Pancreas (tissue), 10 donors: ENCODE measurements at places on chromosomes 2 and 18.

DNA sequence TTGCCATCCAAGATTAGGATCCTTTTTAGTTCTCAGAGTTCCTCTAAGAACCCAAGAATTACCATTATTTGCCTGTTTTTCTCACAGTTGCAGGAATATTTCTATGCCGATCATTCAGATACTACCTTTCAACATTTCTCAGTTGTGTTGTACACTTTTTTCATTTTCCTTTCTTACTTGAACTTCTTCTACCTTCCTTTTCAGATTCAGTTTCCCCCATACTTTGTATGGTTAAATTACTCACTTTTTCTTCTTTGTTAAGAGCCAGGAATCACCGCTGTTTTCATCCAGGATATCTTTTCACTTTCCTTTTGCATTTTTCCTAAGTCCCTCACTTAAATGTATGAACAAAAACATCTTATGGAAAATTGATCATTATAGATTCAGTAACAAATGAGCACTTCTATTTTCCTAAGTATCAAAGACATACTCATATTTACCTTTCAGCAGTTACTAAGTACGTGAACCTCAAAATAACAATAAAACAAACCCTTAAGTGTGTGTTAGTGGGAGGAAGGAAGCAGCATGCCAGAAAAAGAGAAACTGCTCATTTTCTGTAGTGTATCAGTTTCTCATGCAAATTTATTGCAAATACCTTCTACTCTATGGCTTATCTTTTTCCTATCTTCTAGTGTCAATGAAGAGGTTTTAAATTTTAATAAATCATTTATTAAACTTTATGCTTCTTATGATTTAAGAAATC, 64.3 kb upstream of the STAT1 start:
- H3K27me3 ChIP-seq: no peaks in the 10 kb centered on the region
- no peak for DNase-seq
- H3K4me1 ChIP-seq: no peaks in the 10 kb centered on the region
- no peak overlapping the region for H3K27ac ChIP-seq
- H3K4me3 ChIP-seq: no peak overlapping the region

GRCh38 chr2:54422072-54422581, 34.0 kb upstream of the SPTBN1 start:
- no peaks in the 10 kb centered on the region for H3K36me3 ChIP-seq
- DNase-seq: no peak
- no peak overlapping the region for H3K4me3 ChIP-seq
- H3K27ac ChIP-seq: no peak overlapping the region
- no peaks in the 10 kb centered on the region for H3K4me1 ChIP-seq

DNA sequence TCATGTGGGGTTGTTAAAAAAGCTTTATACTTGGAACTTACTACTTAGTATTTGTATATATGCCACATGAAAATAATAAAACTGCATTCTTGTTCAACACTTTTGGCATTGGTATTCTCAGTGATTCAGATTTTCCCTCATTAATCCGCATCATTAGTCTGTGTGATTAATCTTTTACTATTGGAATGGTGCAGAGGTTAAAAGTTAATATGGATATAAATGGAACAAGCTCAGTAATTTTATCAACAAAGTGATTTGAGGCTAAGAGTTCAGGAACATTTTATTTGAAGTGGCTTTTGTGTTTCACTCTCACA, 45.4 kb upstream of the REG3G start:
- DNase-seq: no peak
- H3K27ac ChIP-seq: no peak overlapping the region
- H3K4me3 ChIP-seq: no peak overlapping the region
- H3K27me3 ChIP-seq: no peaks in the 10 kb centered on the region
- no peaks in the 10 kb centered on the region for H3K36me3 ChIP-seq
- no peaks in the 10 kb centered on the region for H3K4me1 ChIP-seq

DNA sequence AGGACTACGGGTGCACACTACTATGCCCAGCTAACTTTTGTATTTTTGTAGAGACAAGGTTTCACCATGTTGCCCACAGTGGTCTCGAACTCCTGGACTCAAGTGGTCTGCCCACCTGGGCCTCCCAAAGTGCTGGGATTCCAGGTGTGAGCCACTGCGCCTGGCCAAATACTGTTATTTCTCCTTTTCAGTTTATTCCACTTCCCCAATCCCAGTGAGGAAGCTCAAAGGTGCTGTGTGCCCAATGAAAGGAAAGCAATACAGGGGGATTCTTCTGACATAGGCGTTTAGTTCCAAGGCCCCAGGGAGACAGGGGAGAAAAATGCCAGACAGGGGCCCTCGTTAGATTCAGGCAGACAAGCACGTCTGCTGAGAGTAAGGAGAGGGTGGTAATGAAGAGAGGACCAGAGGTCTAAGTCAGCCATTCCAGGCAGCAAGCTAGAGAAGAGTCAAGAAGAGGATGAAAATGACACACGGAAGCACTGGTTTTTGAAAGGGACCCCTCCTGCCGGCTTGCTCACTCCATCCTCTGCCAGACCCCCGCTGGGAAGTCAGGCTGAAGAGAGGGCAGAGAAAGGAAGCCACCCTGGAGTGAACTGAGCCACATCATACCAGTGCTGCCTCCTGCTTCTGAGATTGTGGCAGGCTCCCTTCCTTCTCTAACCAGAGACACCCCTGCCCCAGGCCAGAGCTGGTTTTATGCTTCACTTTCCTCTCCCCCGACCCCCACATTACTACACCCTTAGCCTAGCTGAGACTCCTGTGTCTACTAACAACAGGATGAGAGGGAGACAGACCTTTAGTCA, 6.7 kb downstream of the INO80C start:
- no peak overlapping the region for H3K4me3 ChIP-seq
- H3K27ac ChIP-seq: no peak overlapping the region
- no peaks in the 10 kb centered on the region for H3K27me3 ChIP-seq
- DNase-seq: no peak

DNA sequence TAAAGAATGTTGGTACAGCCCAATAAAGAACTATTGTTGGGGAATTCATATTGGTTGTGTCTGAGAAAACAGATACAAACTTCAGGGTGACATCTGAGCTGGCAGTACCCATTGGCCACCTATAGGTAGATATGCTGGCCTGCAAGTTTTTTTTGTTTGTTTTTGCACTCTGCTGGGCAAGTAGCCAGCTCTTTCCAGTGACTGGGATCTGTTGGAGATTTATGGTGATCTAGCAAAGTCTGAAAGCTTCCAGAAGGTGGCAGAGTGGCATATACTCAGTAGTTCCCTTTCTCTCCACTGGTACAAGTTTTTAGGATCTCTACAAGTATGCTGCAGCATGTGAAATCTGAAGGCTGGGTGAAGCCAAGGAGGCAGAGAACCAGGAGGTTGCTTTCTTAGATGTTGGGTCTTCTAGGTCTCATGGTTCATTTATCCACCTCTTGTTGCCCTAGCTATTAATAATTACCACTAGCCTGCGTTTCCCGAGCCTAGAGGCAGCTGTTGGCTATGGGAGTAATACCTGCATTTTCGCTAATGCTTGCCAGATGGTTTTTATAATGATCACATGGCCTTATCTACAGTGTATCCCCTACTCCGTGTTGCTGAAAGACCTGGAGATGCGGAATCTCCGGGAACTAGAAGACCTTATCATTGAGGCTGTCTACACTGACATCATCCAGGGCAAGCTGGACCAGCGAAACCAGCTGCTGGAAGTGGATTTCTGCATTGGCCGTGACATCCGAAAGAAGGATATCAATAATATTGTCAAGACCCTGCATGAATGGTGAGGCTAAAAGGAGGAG, 9.5 kb downstream of the COPS7B start:
- no peak overlapping the region for H3K4me3 ChIP-seq
- H3K27ac ChIP-seq: no peak overlapping the region
- H3K36me3 ChIP-seq: peaks cover 30% of the 10 kb centered on the region

GRCh38 chr2:98806236-98806697, 75.3 kb upstream of the MGAT4A start:
- no peak overlapping the region for H3K4me3 ChIP-seq
- H3K36me3 ChIP-seq: no peaks in the 10 kb centered on the region
- no peaks in the 10 kb centered on the region for H3K27me3 ChIP-seq

DNA sequence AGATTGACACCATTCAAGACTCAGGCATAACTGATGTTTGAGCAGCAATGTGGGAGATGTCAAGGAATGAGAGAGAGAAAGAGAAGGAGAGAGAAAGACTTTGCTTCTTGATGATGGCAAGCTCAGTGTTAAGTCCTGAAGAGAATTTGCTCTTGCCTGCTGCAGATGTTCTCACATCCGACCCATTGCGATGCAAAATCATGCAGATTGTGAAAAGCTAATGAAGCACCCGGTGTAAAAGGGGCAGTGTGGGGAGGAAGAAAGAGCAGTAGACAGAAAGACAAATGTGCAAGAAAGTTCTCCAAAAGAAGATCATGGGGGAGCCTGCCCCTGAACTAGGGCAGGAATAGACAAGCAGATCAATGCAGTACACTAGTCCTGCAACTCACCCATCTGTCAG, 57.7 kb downstream of the EMX1 start:
- H3K4me3 ChIP-seq: no peak overlapping the region
- H3K27me3 ChIP-seq: no peaks in the 10 kb centered on the region
- H3K36me3 ChIP-seq: no peaks in the 10 kb centered on the region
- DNase-seq: no peak

DNA sequence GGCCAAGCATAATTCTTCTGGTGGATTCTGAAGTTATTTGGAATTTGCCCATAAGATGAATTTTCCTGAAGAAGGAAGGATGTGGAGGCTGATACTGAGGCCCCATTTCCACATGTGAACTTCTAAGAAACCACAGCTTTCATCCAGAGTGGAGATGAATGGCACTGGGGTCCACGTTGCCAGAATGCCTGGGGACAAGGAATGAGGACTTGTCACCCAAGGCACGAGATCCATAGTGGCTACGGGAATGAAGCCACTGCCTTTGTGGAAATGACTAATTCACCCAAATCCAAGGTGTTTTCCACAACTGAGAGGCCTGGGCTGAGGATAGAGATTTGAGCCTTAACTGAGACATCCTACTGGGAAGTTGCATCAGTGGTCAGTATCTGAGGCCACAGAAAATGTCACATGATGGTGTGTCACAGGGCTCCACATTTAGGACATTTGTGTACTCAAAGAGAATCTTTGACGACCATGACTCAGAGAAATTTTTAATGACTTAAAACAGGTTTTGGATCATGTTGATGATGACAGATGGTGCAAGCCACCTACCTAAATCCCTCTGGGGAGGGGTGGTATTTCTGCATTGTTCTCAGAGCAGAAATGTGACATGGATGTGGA, 286.1 kb downstream of the SOX11 start:
- H3K4me3 ChIP-seq: no peak overlapping the region
- no peaks in the 10 kb centered on the region for H3K36me3 ChIP-seq
- no peak for DNase-seq
- H3K27me3 ChIP-seq: no peaks in the 10 kb centered on the region

DNA sequence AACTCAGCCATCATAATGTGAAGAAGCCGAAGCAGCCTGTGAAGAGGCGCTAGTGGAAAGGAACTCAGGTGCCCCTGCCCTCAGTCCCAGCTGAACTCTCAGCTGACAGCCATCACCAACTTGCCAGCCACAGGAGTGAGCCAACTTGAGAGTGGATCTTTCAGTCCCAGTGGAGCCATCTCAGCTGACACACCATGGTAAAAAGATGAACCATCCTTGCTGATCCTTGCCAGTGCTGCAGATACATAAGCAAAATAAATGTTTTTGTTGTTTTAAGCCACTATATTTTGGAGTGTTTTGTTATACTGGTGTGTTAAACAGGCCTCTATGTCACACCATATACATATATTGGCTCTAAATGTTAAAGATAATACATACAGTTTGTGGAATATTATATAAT, 195.8 kb upstream of the SPRED2 start:
- H3K27ac ChIP-seq: no peak overlapping the region
- no peaks in the 10 kb centered on the region for H3K36me3 ChIP-seq
- H3K4me3 ChIP-seq: no peak overlapping the region
- no peaks in the 10 kb centered on the region for H3K27me3 ChIP-seq

DNA sequence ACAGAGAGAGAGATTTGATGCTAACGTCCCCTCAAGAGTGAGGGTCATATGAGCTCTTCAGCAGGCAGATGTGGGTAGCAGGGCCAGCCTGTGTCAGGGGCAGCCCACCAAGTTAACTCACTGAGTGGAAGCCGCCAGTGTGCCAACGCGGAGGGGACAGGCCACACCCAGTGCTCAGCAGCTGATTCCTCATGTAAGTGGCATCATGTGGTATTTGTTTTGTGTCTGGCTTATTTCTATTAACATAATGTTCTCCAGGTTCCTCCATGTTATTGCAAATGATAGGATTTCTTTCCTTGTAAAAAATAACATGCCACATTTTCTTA, 4.0 kb downstream of the IMP4 start:
- H3K4me1 ChIP-seq: no peaks in the 10 kb centered on the region
- no peak overlapping the region for H3K27ac ChIP-seq
- H3K36me3 ChIP-seq: peaks cover 27% of the 10 kb centered on the region
- H3K4me3 ChIP-seq: no peak overlapping the region
- no peak for DNase-seq
- H3K27me3 ChIP-seq: no peaks in the 10 kb centered on the region

DNA sequence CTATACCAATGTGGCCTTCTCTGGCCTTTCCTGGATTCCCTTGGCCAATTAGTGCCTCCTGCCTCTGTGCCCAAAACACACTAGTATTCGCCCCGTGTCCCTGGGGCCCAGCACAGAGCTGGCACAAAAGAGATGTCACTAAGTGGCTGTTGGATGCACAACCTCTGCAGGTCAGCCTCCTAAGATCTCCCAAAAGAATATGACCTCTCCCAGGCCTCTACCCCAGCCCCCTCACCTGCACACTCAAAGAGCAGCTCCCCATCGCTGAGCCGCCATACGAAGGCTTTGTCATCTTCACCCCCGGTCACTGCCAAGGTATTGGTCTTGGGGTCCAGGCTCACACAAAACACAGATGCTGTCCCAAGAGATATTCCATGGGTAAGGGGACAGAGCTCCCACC, 2.7 kb downstream of the AAMP start:
- H3K4me1 ChIP-seq: peaks cover 5% of the 10 kb centered on the region
- no peak overlapping the region for H3K4me3 ChIP-seq
- DNase-seq: peak; percentile 25
- no peak overlapping the region for H3K27ac ChIP-seq
- no peaks in the 10 kb centered on the region for H3K36me3 ChIP-seq

DNA sequence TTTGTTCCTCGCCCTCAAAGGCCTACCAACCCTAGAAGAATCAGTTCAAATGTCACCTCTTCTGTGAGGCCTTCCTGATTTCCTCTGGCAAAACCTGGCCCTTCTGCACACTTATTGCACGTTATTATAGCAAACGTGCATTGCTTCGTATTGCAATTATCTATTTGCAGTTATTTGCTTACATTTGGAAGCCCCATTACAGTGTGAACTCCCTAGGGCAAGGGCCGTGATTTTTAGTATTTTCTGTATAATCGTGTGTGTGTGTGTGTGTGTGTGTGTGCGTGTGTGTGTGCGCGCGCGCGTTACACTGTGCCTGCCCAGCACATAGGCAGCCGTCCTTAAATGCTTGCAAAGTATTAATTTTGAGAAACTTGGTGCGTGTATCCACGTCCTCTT, 460 bp upstream of the SEMA4F start:
- H3K4me3 ChIP-seq: peak overlapping the region; percentile 86
- H3K36me3 ChIP-seq: no peaks in the 10 kb centered on the region
- no peaks in the 10 kb centered on the region for H3K27me3 ChIP-seq
- no peaks in the 10 kb centered on the region for H3K4me1 ChIP-seq
- H3K27ac ChIP-seq: no peak overlapping the region

DNA sequence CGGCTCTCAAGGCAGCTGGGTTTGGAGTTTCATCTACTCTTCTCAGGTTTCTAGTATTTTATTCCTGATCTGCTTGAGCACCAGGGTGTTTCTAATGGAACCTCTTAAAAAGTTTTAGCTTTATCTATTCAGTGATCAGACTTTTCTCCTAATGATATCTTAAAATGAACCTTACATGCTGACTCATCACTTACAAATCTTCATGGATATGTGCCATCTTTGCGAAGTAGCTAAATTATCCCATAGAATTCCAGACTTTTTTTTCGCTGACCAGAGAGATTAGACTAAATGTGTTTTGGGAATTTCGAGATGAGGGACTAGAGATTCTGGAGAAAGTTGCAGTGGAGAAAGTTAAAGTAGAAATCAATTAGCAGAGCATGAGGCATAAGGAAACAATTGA, 401.0 kb downstream of the GRB14 start:
- H3K27me3 ChIP-seq: no peaks in the 10 kb centered on the region
- no peak for DNase-seq
